ENCODE measurements at places on chromosomes 5 and 9.

DNA sequence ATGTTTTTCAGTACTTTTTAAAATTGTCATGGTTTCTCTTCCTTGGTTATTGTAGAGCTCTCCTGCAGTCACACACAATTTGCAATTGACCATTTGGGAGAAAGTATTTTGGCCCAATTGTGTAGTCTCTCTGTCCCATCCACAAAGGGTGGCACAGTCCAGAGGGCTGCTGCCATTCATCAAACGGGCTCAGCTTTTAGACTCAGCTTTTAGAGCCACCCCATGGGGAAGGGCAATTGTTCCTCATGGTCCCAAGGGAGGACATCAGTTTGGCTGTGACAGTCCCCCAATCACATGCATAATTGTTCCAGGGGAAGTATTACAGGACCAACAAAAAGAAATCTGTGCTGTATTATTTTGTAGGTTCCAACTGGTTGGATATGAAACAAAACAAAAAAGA lies 207.6 kb downstream of the ZNF462 start:
- DNase-seq: no peak

GRCh38 chr5:37847978-37848425 lies 8.2 kb upstream of the GDNF start:
- no peak for DNase-seq

DNA sequence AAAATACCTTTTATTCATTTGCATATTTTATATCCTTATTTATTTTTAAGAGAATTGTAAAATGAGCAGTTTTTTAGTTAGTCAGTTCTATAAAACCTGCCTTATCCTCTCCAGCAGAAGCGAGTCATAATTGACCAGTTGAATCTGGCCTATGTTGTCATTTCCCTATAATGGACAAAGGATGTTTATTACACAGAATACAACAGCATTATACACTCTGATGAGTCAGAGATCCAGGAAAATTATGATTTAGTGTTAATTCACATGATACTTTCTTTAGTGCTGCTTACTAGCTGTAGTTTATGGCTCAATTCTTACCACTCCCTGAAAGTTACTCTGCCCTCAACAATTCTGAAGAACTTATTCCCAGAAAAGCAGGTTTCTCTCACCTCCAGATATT lies 26.8 kb upstream of the LURAP1L start:
- DNase-seq: no peak

DNA sequence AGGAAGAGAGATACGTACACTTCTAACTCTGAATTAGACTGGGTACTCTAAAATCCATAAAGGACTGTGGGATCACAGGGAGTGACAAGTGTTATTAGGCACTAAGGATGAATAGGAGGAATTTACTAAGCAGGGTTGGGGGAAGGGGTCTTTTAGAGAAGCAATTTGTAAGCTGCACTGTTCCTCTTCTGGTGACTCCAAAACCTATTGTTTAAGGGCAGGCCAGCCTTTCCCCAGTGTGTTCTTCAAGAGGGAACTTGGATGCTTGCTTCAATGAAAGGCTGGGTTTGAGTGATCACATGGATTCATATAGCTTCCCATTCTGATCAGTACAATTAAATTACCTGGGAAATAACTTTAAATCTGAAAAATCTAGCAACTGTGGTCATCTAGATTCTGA lies 71.8 kb downstream of the STX17 start:
- no peak for DNase-seq

- no peak for DNase-seq
Observed at GRCh38 chr5:760363-761058, 24.0 kb downstream of the ZDHHC11B start.

DNA sequence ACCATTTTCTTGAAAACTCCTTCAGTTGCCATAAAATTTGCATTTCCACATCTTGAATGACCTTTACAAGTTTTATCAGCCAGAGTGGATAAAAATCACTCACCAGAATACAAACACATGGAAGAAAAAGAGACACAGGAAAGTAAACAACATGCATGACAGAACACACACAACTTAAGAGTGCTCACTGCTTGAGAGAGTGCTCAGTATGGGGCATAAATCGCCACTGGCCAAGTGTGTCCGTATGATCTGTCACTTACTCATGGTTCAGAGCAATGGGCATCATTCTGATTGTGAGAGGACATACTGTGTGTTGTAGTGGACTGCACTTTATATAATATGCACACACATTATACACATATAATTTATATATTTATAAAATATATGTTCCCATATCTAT lies 155.6 kb upstream of the NTRK2 start:
- no peak for DNase-seq

GRCh38 chr9:117233016-117233415 lies 181.8 kb downstream of the ASTN2 start:
- no peak for DNase-seq

DNA sequence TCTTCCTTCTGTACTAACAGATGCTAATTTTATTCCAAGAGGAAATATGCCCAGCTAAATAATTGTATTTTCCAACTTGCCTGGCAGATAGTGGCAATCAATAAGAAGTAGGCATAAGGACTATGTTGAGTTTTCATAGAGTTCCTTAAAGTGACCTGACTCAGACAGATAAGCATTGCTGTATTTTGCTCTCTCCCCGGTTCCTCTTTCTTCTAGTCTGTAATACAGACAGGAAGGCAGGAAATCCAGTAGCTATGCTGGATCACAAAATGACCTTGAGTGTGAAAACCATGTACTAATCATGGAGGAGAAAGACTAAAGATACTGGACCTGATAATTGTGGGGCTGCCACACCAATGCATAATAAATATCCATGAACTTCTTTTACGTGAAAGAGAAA lies 701.7 kb downstream of the CETN3 start:
- DNase-seq: no peak

GRCh38 chr9:112841261-112841660 lies 49.4 kb downstream of the SLC46A2 start:
- no peak for DNase-seq

- DNase-seq: no peak
Observed at GRCh38 chr9:89185980-89186379, 7.4 kb upstream of the SHC3 start.

DNA sequence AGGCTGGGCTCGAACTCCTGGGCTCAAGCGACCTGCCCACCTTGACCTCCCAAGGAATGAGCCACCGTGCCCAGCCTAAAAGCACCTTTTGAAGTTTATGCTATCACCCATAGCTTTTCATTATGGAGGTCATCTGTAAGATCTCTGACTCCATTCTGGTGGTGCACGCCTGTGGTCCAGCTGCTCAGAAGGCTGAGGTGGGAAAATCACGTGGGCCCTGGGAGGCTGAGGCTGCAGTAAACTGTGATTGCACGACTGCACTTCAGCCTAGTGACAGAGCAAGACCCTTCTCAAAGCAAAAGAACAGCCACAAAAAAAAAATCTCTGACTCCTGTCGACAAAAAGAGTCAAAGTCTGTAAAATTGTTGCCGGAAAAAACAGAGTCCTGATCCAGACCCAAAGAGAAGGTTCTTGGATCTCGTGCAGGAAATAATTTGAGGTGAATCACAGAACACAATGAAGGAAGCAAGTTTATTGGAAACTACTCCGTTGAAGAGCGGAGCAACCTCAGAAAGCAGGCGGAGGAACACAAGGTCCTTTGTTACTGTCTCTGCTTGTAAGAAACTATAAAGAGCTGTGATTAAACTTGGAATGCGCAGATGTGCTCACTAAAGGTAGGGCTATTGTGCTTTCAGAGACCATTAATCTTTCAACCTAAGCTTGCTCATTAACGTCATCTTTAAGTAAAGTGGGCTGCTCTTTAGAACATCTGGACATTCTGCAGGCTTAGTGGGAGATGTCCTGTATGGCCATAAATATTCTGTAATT lies 2.0 kb upstream of the HAUS6 start:
- DNase-seq: no peak

GRCh38 chr9:130992682-130993032 lies 16.3 kb upstream of the LAMC3 start:
- no peak for DNase-seq

GRCh38 chr5:50365426-50366251 lies 75.4 kb downstream of the EMB start:
- no peak for DNase-seq

GRCh38 chr9:87427851-87428506 lies 69.7 kb upstream of the DAPK1 start:
- DNase-seq: no peak

DNA sequence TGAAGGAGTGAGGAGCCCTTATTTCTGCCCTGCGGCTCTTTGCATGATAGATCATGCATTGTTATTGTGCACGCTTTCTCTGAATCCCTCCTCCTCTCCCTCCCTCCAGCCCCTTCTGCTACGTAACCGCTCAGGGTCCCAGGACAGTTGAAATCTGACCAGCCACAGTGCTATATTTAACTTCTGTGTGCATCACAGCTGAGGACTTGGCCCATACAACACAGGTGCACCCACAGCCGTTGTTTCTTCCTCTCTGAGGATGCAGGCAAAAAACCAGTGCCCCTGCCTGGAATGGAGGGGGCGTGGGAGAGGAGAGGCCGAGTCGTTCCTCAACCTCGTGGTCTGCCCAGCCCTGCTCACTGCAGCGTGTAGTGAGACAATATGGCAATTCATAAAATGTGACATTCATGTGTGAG lies 335.6 kb upstream of the CLINT1 start:
- DNase-seq: no peak

DNA sequence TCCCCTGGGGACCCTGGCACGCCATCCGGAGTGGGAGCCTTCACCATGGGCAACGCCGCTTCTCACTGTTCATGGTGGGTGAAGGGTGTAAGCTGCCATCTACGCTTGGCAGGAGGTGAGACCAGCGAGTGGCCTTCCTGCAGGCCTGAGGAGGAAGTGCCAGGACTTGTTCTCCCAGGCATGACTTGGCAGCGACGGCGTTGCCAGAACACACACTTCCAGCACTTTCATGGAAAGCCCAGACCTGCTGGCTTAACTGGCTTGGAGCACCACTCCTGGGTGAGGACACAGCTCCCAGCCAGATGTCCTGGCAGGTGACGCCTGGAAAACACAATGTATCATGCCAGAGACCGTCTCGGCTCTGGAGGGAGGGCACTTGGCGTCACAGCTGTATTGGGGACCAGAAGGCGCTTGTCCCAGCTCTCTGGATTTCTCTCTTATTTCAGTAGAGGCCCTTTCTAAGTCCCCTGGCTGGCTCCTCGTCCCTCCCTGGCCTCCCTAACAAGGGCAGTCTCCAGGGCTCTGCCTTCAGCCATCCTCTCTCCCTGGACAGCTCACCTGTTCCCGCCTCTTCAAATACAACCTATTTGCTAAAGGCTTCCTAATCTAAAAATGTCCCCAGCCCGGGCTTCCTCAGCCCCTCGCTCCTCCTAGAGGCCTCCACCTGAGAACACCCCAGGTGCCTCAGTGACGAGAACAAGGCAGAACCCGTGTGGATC lies 188.3 kb downstream of the OLFM1 start:
- DNase-seq: no peak

DNA sequence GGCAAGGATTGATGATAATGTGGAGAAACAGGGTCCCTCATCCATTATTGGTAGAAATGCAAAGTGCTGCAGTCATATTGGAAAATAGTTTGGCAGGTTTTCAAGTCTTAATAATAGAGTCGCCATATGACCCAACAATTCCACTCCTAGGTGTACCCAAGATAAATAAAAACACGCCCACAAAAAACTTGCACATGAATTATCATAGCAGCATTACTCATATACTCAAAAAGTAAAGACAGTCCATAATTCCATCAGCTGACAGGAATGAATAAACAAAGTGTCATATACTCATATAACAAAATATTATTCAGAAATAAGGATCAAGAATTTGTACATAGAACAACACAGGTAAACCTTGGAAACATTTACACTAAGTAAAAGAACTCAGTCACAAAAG lies 242.9 kb upstream of the FTMT start:
- no peak for DNase-seq

GRCh38 chr5:33261305-33261704 lies 179.5 kb upstream of the TARS1 start:
- no peak for DNase-seq

- DNase-seq: no peak
Observed at GRCh38 chr9:99116003-99116411, 11.1 kb downstream of the TGFBR1 start.

DNA sequence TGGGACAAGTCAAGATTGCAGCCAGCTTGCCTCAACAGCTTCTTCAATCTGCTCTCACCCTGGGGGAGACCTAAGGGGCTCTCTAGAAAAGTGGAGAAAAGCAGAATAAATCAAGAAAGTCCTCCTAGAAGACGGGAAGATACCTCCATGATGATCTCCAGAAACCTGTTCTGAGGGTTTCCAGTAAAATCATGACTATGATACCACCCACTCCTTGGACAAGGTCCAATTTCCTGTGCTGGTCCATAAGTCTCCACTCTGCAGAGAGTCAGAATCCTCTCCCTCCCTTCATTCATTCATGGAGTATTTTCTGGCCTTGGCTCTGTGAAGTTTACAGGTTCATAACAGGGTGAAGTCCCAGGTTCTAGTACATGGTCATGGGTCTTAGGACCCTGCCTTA lies 168.6 kb downstream of the SLC12A2 start:
- DNase-seq: no peak

DNA sequence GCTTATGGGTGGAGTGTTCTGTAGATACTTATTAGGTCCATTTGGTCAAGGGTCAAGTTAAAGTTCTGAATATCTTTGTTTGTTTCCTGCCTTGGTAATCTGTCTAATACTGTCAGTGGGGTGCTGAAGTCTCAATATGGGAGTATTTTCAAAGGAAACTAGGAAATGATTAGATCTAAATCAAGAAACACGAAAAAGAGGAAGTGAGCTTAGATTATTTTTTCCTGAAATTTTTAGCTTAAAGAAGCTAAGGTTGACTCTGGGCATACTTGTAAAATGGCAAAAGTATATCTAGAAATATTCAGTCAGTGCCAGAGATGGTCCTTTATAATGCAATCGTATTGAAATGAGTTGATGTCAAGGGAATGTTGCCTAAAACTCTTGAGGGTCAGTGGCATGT lies 313.5 kb downstream of the ICE1 start:
- no peak for DNase-seq

- DNase-seq: no peak
Observed at GRCh38 chr5:167565189-167565954, 726.1 kb upstream of the WWC1 start.

DNA sequence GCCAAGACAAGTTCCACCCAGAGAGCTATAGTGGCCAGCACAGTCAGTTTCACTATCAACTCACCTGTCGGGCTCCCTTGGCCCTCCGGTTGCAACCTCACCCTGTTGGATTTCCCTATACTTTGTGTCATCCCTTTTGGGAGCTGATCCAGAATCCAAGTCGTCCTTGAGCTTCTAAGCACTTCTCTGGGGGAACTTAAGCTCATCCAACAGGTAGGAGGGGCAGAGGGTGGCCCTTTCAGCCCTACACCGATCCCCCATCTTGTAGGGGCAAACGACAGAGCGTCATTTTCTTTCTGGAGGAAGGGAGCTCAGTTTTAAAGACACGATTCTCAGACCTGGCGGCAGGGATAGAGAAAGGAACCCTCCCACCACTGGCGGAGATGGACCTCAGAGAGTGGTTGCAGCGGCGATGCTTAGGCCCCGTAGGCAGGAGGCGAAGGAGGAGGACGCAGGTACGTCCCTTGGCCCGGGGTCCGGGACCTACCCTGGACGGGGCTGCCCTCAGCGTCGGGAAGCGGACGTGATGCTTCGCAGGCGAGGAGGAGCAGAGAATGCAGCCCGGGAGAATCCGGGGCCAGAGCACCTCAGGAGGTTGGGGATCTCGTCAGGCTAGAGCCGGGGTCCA lies 519 bp downstream of the ZER1 start:
- no peak for DNase-seq

Data from stimulated activated CD8-positive, alpha-beta memory T cell treated with anti-CD3 and anti-CD28 coated beads, Interleukin-4, amount 100 ng/mL, for 1 hour (primary cell).